ENCODE measurements at places on chromosomes 6 and 20.

- peak; percentile 56 for DNase-seq
These were observed 194.9 kb downstream of the PHACTR1 start for GRCh38 chr6:12911427-12911826.

- DNase-seq = no peak
These were observed 91.3 kb downstream of the ID4 start for GRCh38 chr6:19928461-19928860.

GRCh38 chr6:152600022-152600421, 37.1 kb downstream of the SYNE1 start:
- no peak for DNase-seq

DNA sequence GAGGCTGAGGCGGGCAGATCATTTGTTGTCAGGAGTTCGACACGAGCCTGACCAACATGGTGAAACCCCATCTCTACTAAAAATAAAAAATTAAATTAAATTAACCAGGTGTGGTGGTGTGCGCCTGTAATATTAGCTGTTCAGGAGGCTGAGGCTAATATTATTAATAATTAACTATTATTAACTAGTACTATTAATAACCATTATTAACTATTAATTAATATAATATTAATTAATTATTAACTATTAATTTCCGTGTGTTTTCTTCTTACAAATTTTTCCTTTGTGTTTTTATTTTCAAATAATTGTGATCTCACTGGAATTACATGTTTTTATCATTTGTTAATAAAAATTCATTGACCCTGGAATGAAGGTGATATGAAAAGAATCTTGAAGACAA, 557.4 kb upstream of the ADGRB3 start:
- no peak for DNase-seq

DNA sequence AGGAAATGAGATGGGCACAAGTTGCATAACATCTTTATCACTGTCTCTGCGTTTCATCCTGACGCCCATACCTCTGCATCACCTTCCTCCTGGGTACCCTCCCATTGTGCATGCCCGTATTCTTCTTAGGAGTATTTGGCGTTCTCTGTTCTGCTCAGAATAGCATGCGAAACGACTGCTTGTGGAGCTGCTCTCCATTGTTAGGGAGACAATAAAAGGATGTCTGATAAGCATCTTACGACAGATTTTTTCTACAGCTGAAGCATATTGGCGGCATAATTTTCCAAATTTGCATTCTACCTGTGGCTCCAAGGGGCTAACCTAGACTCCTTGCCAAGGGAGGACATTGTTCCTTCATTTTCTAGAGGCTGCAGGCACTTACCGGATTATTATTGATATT, 118.6 kb downstream of the EDN1 start:
- no peak for DNase-seq

- DNase-seq = no peak
These were observed 22.4 kb downstream of the TRMT6 start for GRCh38 chr20:5927749-5928462.

DNA sequence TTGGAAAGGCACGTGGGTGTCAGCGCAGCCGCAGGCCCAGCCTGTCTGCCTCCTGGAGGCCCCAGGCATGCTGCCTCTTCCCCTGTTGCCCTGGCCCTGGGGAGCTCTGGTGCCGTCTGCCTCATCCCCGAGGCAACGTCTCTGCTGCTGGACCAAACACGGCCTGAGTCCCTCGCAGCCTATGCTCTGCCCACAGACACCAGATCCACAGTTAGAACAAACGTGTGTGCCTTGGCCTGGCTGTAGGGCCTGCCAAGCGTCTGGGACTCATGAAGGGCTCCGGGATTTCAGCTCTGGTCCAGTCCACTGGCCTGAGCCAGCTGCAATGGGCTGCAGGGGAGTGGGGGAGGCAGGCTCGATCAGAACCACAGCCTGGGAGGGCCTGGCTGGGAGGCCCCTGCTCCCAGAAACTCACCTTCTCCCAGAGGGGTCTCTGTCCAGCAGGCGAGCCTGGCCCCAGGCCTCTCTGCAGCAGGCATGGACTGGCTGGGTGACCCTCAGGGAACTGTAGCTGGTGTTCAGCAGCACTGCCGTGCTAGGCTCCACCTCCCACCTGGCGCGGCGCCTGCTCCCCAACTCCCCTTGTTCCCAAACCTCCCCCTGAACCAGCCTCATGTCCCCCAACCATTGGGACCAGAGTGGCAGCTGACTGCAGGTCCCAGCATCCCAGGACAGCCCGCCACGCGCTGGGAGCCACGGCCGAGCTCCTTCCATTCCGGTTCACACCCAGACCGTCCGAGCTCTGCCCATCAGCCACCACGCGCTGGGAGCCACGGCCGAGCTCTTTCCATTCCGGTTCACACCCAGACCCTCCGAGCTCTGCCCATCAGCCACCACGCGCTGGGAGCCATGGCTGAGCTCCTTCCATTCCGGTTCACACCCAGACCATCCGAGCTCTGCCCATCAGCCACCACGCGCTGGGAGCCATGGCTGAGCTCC, 197.0 kb downstream of the DLL1 start:
- DNase-seq = no peak

DNA sequence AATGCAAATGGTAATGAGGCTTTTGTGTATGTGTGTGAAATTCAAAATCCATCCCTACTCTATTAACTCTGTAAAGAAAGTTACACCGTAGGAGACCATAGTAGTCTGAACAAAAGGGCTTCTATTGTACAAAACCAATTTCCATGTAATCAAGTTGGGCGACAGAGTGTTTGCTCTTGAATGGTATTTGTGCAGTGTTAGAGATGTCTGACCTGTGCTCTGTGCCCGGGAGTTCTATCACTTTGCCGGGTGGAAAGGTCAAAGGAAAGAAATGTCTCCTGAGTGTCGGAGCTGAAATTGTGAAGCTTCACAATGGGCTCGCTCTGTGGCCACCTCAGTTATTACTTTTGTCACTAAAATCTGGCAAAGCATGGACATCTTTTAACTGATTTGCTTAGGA, 312.0 kb downstream of the SAMD5 start:
- DNase-seq = no peak

- DNase-seq = no peak
These were observed 39.4 kb downstream of the RREB1 start for GRCh38 chr6:7147051-7147671.

- DNase-seq = peak; percentile 30
These were observed 527 bp downstream of the TOMM34 start for GRCh38 chr20:44959638-44960102.

GRCh38 chr20:5197847-5198650, 71.2 kb downstream of the CDS2 start:
- no peak for DNase-seq

GRCh38 chr20:36030149-36030548, 61.8 kb downstream of the CNBD2 start:
- no peak for DNase-seq

- no peak for DNase-seq
These were observed 23.2 kb downstream of the TXNDC5 start for GRCh38 chr6:7887278-7887991.

DNA sequence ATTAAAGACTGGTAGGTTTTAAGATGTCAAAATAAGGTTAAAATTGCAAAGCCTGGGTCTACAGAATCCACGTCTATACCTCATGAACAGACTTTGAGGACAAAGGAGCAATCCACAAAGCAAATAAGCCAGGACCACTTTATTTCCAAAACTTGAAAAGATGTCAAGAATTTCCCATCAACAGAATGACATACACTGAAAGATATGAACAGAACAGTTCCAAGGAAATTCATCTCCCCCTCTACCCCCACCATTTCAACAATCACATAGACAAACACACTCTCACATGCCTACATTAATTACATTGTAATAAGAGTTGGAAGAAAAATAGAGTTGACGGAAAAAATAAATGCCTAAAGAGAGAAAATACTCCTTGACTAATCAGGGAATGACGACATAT, 45.2 kb upstream of the NHSL1 start:
- DNase-seq = peak; percentile 44

DNA sequence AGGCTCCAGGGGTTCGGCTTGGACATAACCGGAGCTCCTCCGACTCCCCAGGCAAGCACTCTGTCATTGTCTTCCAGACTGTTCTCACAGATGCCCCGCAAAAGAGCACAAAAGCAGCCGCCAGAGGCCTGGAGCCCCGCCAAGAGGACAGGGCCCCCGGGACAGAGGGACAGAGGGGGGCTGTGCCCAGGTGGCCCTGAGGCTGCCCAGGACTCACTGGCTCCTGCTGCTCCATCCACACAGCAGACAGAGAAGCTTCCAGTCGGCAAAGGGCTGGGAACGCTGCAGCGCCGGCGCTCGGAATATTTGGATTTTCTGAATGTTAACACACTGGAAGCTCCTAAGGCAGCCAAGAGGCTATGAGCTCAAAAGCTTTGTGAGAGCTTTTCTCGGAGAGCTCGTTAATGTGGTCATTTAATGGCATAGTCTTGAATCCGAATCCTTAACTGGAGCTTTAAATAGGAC, 68.0 kb upstream of the QKI start:
- DNase-seq = no peak

DNA sequence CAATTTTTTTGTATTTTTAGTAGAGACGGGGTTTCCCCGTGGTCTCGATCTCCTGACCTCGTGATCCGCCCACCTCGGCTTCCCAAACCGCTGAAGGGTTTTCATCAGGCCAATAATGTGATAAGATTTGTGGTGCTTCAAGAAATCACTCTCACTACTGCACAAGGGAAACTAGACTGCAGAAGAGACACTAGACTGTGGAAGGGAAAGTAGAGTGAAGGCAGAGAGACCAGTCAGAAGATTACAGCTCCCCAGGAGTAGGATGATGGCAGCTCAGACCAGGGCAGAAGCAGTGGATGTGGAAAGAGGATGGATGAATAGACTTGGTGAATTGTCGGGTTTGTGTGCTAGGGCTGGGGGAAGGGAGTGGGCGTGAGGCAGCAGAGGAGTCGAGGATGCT, 48.0 kb upstream of the GTSF1L start:
- no peak for DNase-seq

DNA sequence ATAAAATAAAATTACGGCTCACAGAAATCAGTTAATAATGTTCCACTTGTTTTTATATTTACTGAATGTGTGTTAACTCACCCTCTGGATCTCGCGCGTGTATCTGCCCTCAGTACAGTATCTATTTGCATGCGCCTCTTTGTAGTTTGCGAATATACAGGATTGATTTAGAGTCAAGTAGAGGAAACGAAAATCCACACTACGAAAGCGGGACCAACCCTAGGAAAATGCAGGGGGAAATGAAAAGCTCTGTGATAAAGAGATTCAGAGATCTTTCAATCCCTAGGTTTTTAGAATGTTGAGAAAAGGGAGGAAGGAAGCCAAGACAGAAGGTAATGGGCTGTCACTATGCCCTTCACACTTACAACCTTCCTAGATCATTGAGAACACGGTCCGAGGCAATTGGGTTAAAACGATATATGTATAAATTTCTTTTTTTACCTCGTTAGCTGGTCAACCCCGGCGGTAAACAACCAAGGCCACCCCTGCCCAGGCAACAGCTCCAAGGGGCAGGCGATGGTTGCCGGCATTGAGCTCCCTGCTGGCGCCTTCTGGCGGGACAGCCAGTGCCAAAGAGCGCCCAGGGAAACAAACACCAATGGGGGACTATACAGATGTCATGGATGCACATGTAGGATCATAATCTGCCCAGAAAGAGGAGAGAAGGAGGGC, 792 bp upstream of the FUT9 start:
- DNase-seq = no peak

DNA sequence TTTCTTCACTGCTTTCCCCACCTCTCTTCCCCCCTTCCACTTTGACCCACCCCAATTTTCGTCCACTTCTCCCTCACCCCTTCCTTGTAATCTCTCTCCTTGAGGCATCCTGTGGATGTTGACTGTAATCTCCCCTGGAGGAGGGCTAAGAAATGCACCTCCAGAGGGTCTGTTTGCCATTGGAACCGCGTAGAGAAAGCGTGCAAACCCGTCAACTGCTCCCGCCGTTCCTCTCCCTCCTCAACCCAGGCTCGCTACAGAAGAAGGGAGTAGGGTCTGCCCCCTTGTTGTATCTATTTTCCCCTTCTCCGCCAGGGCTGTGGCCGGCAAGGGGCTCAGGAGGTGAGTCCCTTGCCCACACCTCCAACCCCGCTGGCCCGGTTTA, 502 bp upstream of the HTR1E start:
- DNase-seq = no peak

- no peak for DNase-seq
These were observed 96.2 kb downstream of the RPP40 start for GRCh38 chr6:4907602-4908001.

GRCh38 chr6:151490996-151491395, 2.8 kb upstream of the CCDC170 start:
- DNase-seq = no peak

DNA sequence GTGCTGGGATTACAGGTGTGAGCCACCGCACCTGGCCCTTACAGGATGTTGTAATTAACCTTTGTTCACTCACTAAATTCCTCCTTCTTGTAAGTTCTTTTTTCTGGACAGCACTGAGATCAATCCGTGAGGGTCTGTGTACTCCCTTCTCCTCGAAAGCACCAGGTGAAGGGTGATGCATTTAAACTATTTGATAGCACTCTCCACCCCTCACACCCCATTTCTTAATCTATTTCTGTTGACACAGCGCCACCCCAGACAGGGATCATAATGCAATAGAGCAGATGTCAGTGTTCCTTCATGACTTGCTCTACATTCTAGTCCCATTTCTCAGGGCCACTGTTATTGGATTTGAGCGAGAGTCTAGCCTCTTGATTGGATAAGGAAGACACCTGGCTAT, 46.3 kb downstream of the PPP1R14C start:
- no peak for DNase-seq

- peak; percentile 69 for DNase-seq
These were observed 23.8 kb downstream of the PRSS35 start for GRCh38 chr6:83536034-83536646.

DNA sequence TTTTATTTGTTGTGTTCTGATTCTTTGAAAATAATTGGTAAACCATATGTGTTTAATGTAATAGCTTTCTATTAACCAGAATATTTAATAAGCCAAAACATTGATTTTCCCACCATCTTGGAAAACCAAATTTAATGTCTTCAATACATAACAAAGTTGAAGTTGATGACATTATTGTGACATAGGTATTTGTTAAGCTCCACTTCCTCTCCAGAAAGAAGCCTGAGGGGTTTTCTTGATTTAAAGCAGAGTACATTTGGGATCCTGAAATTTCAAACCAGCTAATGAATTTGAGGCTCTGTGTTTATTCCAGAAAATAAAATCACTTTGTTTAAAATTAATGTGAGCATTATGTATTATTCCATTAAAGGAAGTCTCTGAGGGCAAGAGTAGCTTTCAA, 106.3 kb downstream of the PERP start:
- DNase-seq = no peak

DNA sequence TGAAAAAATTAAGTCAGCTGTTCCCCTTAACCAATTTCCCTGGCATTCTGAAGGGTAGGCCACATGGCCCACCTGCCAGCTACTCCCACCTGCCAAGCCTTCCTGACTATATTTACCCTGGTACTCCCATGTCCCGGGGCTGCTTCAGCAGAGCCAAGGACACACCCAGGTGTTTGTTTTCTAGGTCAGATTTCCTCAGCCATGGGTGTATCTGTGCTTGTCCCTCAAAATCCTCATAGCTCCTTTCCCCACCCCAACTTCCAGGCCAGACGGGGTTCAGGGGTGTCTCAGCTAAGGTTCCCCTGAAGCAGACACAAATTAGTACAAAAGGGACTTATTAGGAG, 139.4 kb upstream of the CDYL start:
- DNase-seq = no peak

- DNase-seq = no peak
These were observed 42.2 kb downstream of the PRND start for GRCh38 chr20:4763723-4764510.
